ENCODE measurements at places on chromosomes 13 and 19.
A peak's percentile ranks its signal among the peaks of the same experiment; 100 is the strongest.

DNA sequence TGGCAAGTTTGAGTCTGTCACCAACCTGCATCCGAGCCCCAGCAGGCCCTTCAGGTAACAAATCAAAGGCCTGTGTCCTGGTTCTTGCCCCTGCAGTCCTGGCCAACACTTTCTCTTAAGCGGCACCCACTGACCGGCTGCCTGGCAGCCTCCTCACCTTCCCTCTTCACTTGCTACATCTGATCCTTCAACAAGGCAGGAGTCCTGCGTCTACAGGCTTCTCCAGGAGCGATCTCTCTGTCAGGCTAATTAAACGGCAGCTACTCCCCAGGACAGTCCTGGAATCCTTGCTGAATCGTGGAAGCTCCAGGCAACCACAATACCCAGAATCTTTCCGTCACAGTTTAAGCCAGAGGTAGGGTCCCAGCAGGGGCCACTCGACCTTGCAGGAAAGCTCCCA is 41.1 kb upstream of the GAS6 start:
- no peak for DNase-seq

- DNase-seq, result no peak
These were observed 1.4 kb upstream of the C2CD4C start for GRCh38 chr19:410243-410781.

- no peak for DNase-seq
These were observed 506.6 kb downstream of the EFNB2 start for GRCh38 chr13:106028911-106029310.

DNA sequence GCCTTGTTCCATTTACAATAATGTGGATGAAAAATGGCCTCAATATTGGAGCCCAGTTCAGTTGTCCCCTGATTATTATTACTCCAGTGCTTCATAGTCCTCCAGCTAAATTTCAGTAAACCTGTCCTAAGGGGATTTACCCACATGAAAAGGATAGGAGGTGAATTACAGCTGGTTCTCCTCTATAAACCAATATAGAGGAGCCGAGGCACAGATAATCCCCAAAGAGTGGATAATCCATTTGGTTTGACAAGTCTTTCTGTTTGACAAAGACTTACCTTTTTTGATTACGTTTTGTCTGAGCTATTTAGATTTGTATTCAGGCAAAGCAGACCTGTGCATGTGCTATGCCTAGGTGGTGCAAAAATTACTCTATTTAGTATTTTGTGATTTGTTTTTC is 2.7 kb downstream of the CNMD start:
- no peak for DNase-seq

GRCh38 chr13:37647031-37647650 is 48.6 kb upstream of the POSTN start:
- DNase-seq, result no peak

- DNase-seq, result no peak
These were observed 28.2 kb downstream of the LAIR2 start for GRCh38 chr19:54530866-54531265.

DNA sequence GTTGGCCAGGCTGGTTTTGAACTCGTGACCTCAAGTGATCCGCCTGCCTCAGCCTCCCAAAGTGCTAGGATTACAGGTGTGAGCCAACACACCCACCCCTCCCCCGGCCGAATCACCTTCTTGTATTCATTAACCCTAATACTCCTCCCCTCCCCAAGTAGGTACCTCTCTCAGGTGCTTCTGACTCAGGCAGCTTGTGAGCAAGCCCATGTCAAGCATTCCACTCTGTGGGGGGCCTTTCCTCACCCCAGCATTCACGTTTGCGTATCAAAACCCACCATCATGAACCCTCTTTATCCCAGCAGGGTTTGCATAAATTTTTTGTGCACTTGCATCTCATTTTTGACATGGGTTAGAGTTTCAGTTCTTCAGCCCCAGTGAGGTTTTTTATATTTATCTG is 23.6 kb upstream of the RFXAP start:
- no peak for DNase-seq

GRCh38 chr13:23946067-23946466 is 48.8 kb upstream of the C1QTNF9B start:
- DNase-seq, result no peak

- DNase-seq, result peak; percentile 47
These were observed 87.9 kb upstream of the WASF3 start for GRCh38 chr13:26469602-26470001.

GRCh38 chr13:31818236-31818635 is 78.9 kb downstream of the RXFP2 start:
- no peak for DNase-seq
